Eye (tissue), 1 donor: ENCODE measurements at places on chromosomes 6 and 20.
A peak's percentile ranks its signal among the peaks of the same experiment; 100 is the strongest.

GRCh38 chr6:13834790-13835189, 20.4 kb upstream of the MCUR1 start:
- no peak for DNase-seq

GRCh38 chr20:44028868-44029847, 114.5 kb downstream of the TOX2 start:
- DNase-seq: no peak

- DNase-seq: peak; percentile 66
Measured at GRCh38 chr20:11755071-11755841, 162.4 kb upstream of the BTBD3 start.

- no peak for DNase-seq
Measured at GRCh38 chr20:56469077-56469449, 636 bp downstream of the RTF2 start.

- peak; percentile 61 for DNase-seq
Measured at GRCh38 chr20:37526839-37527637, 638 bp downstream of the BLCAP start.

DNA sequence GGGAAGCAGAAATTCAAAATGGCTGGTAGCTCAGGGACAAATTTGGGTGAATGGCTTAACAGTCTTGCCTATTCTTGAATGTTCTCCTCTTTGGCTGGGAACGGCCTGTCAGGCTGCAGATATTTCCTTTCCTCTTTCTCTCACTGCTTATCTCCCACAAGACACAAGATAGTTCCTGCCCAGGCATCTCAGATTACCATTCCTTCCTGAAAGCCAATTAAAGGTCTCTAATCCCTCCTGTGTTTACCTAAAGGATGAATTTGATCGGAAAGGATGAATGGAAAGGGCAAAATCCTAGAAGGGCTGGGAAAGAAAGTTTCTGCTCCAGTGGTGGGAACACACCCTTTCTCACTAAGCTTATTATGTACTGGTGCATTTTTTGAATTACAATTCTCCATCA, 95.9 kb upstream of the JAG1 start:
- DNase-seq: no peak

GRCh38 chr6:31958412-31958740, 395 bp downstream of the NELFE start:
- DNase-seq: no peak

- no peak for DNase-seq
Measured at GRCh38 chr6:30700340-30700739, 9.6 kb upstream of the NRM start.
